SHP77 treated with DMSO at 0.1 percent for 48 hours (cell line): ENCODE measurements at places on chromosomes 4 and X.
A peak's percentile ranks its signal among the peaks of the same experiment; 100 is the strongest.

- DNase-seq, result no peak
These were observed 66.1 kb upstream of the EFNB1 start for GRCh38 chrX:68762766-68763165.

DNA sequence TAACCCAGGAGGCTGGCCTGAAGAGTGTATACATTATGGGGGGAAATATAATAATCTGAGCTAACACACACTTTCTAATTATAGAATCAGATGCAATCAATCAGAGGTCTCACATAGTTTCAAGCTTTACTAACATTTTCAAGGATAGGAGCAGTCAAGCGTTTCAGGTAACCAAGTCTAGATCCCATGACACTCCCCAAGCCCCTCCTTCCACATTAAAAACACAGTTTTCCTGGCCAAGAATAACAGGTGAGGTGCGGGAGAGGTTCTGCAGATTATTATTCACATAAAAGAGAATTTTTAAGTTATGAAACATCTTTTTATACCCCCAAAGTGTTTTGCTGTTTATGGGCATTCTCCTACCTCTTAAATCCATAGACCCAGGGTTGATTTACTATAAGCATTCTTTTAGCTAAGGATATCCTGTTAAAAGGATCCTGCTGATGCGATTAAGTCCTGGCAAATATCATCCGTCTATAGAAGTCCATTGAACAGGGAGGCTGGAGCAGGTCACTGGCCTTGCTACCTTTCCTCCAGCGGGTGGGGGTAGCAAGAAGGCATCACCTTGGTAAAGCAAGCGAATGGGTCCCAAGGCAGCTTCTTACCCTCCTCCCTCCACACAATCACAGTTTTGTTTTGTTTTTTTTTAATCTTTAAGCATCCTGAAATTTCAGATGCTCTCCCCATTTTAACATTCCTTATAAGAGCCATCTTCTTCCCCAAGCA lies 104.7 kb upstream of the GPM6A start:
- DNase-seq, result no peak

GRCh38 chrX:70479922-70480659 lies 35.5 kb downstream of the DLG3 start:
- DNase-seq, result no peak

- DNase-seq, result no peak
These were observed at the start of gene SASH3 for GRCh38 chrX:129779747-129780146. Gene SASH3, plus strand, starts transcription at chrX:129779949. Its CDS starts 149 bp downstream, at chrX:129780098.

DNA sequence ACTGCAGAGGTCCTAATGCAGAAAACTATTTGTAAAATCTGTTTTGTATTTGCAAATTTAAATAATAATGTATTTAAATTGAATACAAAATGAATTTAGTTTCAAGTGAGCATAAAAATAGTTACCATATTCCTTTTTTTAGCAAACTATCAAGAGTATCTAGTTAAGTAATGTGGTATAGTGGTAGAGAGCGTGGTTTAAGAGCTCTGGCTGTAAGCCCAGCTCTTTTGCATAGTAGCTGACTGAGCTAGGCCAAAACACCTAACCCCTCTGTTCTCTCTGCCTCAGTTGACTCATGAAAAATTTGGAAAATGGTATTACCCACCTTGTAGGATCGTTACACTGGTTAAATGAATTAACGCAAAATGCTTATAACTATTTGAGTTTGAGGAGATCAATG lies 18.1 kb upstream of the ADAD1 start:
- no peak for DNase-seq

GRCh38 chrX:68599256-68600152 lies 48.0 kb upstream of the STARD8 start:
- no peak for DNase-seq

- DNase-seq, result no peak
These were observed 226.7 kb downstream of the RBMX2 start for GRCh38 chrX:130628516-130628915.

- no peak for DNase-seq
These were observed 9.8 kb downstream of the ATP2B3 start for GRCh38 chrX:153527208-153527607.

GRCh38 chr4:128335541-128335940 lies 47.9 kb upstream of the PGRMC2 start:
- DNase-seq, result no peak

GRCh38 chr4:71186566-71187403 lies 152.0 kb upstream of the SLC4A4 start:
- DNase-seq, result no peak

- no peak for DNase-seq
These were observed 1416.1 kb downstream of the RPA4 start for GRCh38 chrX:98299785-98300184.

GRCh38 chr4:7650606-7651385 lies 216.1 kb upstream of the PSAPL1 start:
- DNase-seq, result no peak

DNA sequence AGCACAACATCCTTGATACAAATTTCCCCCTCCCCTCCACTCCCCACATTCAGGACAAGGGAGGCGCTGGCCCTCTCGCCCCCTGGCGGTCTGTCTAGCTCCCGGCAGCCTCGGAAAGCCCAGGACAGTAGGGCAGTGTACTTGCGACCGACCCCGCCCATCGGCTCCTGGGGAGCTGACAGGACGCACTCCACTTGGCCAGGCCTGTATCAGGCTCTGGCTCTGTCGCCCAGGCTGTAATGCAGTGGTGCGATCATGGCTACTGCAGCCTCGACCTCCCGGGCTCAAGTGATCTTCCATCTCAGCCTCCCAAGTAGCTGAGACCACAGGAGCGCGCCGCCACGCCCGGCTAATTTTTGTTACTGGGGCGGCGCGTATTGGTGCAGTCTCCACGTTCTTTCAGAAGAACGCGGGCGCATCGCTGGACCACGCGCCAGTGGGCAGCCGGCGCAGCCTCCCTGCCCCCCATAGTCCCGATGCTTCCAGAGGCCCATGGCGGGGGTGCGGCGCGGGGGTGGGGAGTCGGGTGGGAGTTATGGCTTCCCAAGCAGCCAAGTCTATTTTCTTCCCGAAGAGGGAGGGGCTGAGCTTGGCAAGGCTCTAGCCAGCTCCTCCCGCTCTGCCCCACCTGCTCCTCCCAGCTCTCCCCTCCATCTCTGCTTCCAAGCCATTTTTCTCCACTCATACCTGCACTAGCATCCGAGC lies 7.8 kb upstream of the AKAP14 start:
- DNase-seq, result no peak

DNA sequence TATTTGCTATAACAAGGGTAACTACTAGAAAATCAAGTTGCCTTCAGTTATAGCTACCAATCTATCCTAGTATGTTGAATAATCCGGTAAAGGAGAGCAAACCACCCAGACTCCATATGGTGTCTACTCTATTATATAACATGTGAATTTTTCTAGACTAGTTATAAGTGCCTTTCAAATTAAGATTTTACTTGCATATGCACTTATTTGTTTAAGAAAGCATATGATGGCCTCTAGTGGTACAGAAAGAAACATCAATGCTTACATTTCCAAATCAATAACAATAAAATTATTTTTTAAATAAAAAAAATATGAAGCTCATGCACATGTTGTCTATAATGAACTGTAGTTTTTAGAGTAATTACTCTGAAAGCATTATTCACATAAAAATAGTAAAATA lies 1516.4 kb upstream of the PABPC4L start:
- no peak for DNase-seq

DNA sequence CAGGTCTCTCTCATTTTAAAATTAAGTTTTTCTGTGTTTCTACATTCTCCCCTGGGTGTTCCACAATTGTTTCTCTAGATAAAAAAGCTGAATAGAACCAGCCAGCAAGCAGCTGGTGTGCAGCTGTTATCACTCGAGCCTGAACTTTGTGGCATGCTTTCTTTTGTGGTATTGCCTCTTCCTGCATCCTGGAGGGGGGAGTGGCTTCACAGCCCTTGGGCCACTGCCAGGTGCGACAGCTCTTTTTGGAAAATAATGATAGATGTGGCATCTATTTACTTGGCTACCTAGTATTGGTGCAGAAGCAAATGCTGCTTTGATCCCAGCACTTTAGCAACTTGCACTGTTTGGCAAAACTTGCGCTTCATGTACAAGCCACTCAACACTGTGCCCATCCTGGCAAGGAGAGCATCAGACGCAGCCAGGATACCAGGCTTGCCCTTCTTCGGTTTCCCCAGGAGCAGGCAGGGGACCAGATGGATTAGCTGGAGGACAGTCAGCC lies 69.4 kb downstream of the HMGB2 start:
- DNase-seq, result peak; percentile 38

DNA sequence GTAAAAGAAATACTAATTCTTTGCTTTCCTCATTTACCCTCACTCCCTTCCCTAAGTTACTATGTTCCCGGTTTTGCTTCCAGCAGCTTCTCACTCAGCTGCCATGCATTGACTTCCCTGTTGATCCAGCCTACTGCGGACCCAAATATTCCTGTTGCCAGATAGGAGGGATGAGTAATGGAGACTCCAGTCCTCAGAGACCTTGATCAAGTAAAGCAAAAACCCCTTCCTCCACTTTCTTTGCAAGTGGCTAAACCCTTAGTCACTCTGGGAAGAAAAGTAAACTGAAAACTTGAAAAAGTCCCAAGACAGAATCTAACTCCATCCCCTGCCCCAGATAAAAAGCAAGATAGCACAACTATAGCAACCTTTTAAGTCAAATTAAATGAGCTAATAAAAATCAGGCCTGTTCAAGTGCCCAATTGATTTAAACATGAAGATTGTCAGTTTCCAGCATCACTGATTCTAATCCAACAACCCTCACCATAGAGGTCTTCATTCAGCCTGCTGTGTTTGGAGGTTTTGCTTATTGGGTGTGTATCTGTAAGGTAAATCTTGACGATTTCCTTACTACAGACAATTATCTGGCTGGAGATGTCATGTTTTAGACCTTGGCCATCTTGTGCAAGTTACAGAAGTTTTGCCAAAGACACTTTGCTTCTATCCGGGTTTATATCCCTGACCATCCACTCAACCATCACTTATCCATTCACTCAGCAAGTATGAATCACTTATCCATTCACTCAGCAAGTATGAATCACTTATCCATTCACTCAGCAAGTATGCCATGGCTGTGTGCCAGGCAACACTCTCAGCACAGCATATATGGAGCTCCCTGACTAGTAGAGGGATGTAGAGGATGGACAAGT lies 17.6 kb downstream of the FGFBP1 start:
- no peak for DNase-seq

- DNase-seq, result no peak
These were observed 5.0 kb downstream of the FGF2 start for GRCh38 chr4:122831515-122832196.

- no peak for DNase-seq
These were observed 75.0 kb downstream of the NAA11 start for GRCh38 chr4:79250887-79251286.

DNA sequence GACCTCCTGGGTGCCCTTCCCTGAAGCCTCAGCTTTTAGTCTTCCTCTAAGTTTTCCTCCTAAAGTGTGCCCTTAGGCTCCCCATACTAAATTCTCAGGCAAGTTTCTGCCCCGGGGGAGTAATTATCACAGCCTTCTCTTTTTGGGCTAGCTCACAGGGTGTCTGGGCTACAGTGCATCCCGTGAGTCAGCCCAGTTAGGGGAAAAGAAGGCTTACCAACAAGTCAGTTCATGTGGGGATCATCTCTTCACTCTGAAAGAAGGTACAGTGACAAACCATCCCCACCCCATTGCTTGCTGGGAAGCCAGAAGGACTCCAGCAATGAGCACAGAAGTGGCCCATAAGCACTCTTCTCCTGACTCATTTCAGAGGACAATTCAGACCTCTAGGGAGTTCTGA lies 134.7 kb upstream of the FAM9C start:
- no peak for DNase-seq

DNA sequence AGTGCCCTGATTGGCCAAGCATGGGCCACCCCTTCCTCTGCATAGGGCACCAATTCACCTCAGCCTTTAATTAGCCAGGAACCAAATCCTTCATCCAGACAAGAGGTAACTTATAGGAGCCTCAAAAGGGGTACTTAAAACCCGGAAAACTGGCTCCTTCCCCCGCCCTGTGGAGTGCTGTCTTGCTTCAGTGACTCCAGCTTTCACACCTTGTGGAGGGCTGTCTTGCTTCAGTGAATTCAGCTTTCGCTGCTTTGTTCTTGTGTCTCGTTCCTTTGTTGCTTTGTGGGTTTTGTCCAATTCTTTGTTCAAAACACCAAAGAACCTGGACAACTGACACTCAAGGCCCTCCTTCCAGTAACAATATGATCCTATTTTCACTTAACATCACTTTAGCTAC lies 82.2 kb upstream of the FRG1 start:
- DNase-seq, result no peak

GRCh38 chrX:107878106-107878505 lies 52.4 kb downstream of the MID2 start:
- DNase-seq, result no peak

DNA sequence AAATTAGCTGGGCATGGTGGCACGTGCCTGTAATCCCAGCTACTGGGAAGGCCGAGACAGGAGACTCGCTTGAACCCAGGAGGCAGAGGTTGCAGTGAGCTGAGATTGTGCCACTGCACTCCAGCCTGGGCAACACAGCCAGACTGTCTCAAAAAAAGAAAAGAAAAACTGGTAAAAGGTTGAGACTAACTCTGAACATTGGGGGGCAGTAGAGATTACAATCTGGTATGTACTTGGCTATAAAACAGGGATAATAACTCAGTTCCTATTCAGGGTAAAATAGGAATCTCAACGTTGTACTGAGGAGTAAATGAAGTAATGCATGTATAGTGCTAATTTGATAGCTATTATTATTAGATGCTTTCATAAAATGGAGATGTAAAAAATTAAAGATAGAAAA lies 12.5 kb upstream of the KLF8 start:
- DNase-seq, result no peak

GRCh38 chrX:37993837-37994619 lies 12.3 kb upstream of the SYTL5 start:
- DNase-seq, result no peak

- DNase-seq, result no peak
These were observed 76.2 kb downstream of the PTPN13 start for GRCh38 chr4:86670298-86670697.

DNA sequence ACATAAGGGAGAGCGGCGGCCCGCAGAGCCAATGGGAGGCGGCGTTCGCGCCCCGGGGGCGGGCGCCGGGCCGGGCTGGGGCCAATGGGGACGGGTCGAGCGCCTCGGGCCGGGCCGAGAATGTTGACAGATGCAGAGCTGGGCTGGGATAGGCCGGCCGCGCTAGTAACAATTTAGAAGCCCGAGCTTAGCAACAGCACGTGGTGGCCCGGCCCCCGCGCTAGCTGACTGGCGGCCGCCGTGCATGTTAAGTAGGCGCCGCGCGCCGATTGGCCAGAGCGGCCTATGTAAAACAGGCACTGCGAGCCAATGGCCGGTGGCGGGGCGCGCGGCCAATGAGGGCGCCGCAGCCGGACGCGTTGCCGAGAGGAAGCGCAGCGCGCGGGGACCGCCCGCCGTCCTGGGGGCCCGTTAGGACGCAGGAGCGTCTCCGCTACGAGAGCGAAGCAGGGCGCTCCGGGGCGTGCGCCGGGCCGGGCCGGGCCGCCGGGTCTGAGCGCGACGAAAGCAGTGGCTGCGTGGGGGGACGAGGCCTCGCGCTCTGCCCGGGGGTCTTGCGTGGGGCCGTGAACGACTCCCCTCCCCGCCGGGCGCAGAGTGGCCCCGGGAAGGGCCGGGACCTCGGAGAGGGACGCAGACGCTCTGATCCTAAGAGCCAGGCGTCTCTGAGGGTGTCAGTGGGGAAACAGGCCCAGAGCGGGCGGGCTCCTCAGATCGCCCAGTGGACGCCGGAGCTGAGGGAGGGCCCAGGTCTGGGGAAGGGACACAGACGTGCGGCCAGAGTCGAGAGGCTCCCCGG lies 435 bp upstream of the MXD4 start:
- peak; percentile 63 for DNase-seq
